ENCODE measurements at places on chromosomes 12 and 14.

GRCh38 chr14:33120341-33120740, 181.7 kb downstream of the NPAS3 start:
- DNase-seq: peak; percentile 35

DNA sequence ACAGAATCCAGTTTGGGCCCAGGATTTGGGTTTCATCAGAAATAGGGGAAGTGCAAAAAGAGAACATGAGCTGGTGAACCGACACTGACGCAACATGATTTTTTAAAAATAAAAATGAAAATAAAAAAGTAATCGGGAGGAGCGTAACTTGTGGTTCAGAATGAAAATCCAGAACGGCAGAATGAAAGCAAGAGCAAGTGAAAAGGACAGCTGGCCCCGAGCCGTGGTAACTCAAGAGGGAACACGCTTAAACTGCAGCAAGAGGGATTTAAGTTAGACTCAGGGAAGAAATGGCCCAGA, 1.6 kb downstream of the SLC6A12 start:
- DNase-seq: no peak

DNA sequence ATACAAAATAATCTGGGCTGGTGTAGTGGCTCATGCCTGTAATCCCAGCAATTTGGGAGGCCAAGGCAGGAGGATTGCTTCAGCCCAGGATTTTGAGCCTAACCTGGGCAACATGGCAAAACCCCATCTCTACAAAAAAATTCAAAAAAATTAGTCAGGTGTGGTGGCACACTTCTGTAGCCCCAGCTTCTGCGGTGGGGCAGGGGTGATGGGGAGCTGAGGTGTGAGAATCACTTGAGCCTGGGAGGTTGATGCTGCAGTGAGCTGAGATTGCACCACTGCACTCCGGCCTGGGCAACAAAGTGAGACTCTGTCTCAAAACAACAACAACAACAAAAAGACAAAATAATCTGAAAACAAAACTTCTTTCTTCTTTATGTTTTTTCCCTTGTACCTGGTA, 66.0 kb downstream of the TC2N start:
- DNase-seq: no peak

DNA sequence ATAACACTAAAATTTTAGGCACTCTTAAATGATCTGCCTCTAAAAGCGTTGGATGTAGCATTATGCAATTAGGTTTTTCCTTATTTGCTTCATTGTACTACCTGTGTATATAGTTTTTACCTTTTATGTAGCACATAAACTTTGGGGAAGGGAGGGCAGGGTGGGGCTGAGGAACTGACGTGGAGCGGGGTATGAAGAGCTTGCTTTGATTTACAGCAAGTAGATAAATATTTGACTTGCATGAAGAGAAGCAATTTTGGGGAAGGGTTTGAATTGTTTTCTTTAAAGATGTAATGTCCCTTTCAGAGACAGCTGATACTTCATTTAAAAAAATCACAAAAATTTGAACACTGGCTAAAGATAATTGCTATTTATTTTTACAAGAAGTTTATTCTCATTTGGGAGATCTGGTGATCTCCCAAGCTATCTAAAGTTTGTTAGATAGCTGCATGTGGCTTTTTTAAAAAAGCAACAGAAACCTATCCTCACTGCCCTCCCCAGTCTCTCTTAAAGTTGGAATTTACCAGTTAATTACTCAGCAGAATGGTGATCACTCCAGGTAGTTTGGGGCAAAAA, 4.1 kb downstream of the CDKN1B start:
- DNase-seq: no peak

DNA sequence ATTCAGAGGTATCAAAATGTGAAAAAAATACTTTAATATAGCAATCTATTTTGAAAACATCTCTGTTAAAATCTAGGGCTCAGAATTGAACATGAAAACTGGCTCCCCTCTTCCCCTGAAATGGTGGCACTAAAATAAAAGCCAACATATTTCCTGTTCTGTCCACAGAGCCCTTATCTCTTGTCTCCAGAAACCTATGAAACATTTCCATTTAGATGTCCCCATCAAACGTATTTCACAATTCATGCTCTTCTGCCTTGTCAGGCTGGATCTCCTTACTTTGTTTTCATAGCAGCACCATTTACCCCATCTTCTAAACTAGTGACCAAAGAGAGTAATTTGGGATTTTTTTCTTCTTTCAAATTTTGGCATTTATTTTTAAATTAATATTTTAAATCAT, 42.4 kb downstream of the PDE3A start:
- no peak for DNase-seq

DNA sequence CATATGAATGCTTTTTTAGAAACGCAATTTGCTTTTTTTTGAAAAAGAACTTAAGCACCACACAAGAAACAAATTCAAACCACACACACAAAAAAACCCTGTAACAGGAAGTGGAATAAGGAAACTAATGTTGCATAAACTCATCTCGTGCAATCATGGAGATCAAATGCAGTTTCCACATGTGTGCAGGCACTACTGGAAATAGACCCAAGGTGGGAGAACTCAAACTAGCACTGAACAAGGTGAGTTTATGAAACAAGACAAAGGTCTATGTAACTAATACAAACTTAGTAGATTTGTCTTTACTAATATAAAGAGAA, 17.5 kb downstream of the NIN start:
- no peak for DNase-seq

- no peak for DNase-seq
These were observed 35.1 kb downstream of the ATF7IP start for GRCh38 chr12:14400599-14400998.

- DNase-seq: no peak
These were observed 20.8 kb downstream of the CKAP4 start for GRCh38 chr12:106226884-106227640.

DNA sequence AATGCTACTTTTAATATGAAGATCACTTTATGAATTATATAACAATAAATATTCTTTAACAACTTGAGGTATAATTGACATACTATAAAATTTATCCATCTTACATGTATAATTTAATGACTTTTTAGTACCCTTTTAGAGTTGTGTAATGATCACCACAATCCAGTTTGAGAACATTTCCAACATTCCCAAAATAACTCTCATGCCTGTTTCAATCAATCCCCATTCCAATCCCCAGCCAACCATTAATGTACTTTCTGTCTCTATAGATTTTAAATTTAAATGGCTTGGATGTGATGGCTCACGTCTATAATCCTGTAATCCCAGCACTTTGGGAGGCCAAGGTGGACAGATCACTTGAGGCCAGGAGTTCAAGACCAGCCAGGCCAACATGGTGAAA, 23.5 kb upstream of the FRMD6 start:
- no peak for DNase-seq

GRCh38 chr14:103282932-103283331, 51.1 kb upstream of the EIF5 start:
- no peak for DNase-seq

GRCh38 chr14:81534510-81535074, 939 bp upstream of the SEL1L start:
- no peak for DNase-seq

DNA sequence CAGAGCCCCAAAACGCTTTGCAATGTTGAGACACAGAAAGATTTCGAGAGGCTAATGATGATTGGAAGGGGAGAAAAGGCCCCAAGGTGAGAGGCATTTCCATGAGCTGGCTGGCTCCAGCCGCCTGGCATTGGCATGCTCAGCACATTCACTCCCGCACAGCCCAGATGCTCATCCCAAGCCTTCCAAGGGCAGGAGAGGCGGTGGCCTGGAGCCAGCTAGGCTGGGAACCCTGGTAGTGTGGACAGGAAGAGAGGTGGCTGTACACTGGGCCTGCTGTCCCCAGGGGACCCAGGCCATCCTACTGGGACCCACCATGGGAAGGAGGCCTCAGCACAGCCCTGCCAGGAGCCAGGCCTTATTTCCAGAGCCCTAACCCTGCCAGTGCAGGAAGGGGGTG, 72.2 kb downstream of the SPTB start:
- no peak for DNase-seq

DNA sequence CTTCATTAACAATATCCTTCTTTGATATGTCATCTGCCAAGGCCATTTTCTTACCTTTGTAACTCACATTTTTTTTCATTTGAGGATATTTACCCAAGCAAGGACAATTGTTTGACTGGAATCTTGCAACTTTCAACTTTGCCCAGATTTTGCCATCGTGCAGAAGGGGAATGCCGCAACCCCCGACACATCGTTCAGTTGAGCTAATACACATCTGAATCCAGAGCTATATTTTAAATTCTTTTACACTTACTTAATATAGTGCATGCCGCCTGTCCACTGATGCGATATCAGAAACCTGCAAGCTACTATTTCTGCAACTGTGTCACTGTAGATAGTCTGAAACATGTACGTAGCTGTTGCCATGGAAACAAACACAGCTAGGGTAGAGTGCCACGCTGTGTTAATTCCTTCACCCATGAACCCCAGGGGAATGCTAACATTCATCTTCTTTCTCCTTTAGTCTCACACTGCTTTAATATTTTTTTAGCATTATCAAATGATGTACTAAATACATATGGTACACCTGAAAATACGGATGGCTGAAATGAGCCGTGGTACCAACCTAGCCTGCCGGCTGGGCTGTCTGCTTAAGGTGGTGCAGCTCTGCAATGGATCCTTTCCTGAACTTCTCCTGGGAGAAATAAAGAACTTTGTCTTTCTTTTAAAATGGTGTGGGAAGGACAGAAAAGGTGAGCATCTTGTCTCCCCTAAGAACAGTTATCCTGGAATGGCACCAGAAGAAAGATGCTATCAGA, 77.0 kb upstream of the FOXN3 start:
- DNase-seq: no peak

GRCh38 chr14:82855912-82856391, 1322.3 kb upstream of the SEL1L start:
- no peak for DNase-seq

DNA sequence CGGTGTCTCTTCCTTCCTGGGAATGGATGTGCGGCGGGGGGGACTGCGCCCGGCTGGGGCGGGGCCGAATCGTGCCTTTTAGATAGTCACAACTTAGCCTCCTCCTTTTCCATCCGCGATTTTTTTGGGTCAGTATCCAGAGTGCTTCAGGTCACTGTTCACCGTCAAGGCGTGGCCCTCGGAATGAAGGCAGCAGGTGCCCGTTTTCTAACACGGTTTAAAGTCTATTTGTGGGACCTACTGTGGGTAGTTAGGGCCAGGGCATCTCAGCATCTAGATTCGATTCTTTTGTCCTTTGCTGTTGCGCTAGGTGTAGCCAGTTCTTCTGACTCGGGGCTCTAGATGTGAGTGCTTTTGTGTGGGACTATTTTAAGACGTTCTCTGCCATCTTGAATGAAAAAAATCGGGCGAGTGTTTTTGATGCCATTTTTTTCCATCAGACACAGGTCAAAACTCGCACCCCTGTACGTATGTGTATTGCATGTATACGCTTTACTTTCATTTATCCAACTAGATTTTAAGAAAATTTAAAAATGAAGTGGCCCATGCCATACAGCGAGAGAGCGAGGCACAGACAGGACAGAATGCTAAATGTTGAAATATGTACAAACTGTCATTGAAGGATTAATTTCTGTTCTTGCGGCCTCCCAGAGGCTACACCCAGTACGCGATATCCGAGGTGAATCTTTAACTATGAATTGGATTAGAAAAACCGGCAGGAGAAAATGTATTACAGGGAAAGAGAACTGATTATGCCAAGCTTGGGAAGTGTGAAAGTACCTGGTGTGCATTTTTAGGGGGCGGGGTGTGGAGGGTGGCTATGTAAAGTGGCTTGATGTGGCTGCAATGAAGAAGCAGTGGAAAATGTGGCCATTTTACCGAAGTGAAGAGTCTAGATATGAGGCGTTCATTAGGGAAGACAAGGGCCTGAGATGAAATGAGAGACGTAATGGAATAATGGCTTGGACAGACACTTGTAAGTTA, 835 bp downstream of the VEZT start:
- no peak for DNase-seq

DNA sequence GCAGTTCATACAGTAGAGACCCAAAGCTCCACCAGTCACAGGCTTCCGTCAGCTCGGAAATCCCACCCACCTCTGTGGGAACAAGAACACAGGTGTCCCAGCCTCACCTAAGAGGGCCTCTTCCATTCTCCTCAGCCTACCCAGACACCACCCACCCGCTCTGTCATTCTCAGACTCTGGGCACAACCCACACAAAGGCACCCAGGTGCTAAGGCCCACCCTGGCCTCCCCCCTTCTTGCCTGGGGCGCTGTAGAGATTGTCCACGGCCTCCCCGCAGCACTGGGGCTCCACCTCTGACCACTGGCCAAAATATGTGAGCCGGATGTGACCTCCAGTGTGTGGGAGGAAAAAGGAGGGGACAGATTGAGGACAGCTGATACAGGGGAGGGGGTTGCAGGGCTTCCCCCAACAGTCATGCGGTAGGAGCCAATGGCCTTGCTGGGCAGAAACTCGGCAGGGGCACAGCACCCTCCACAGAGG, 14.2 kb downstream of the RPS6KL1 start:
- no peak for DNase-seq

GRCh38 chr12:76859611-76860010, 19.2 kb downstream of the CSRP2 start:
- no peak for DNase-seq

DNA sequence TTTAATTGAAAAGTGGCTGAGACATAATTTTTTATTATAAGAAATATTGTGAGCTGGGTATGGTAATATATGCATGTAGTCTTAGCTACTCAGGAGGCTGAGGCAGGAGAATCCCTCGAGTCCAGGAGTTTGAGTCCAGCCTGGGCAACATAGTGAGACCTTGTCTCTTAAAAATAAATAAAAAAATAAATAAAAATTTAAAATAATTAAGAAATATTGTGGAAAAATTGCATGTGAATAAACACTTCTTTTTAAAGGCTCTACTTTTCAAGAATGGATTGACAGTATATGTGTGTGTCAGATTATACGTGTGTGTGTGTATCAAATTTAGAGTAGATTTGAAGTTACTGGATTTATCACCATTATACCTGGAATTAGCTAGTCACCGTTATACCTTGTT, 43.2 kb downstream of the ERC1 start:
- DNase-seq: no peak

DNA sequence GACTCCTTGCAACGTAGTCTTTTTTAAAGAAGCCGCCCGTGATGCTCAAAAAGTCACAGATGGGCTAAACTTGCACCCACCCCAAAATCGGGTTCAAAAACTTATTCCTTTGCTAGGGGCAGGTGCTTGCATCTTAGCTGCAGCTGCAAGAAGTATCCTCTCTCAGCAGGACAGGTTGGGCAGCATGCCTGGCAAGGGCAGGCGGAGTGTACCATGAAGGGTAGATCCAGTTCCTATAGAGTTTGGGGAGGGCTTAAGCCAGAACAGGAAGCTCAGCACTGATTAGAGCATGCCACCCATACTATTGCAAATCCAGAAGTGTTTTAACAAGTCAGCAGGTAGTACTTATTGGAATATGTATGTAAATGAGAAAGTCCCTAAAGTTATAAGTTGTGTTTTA, 48.7 kb downstream of the CPM start:
- no peak for DNase-seq

DNA sequence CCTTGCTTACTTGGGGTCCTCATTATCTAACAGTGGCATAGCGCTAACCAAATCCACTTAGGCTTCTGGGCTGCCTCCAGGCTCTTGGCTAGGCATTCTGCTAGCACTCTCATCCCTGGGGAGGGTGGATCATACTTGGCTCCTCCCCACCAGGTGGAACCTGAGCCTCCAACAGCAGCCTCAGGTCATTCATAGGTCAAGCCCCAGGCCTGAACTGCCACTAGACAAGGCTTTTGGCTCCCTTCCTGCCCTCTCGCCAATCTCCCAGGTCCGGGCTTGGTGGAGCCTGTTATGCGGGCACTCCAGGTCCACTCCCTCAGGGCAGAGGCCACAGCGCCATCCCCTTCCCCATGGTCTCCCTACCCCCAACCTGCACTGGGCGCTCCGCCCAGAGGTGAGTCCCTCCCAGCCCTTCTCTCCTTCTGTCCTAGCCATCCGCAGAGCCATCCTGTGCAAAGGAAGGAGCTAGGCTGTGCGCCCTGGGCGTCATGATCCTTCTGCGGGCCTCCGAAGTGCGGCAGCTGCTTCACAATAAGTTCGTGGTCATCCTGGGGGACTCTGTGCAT, 154.9 kb upstream of the AMIGO2 start:
- DNase-seq: no peak
